Karpas-422 (cell line): ENCODE measurements at places on chromosomes 4 and X.

GRCh38 chr4:37988670-37989069, 28.5 kb downstream of the PTTG2 start:
- no peak for DNase-seq
- H3K27ac ChIP-seq: no peak overlapping the region
- no peaks in the 10 kb centered on the region for H3K4me1 ChIP-seq
- H3K27me3 ChIP-seq: no peaks in the 10 kb centered on the region

DNA sequence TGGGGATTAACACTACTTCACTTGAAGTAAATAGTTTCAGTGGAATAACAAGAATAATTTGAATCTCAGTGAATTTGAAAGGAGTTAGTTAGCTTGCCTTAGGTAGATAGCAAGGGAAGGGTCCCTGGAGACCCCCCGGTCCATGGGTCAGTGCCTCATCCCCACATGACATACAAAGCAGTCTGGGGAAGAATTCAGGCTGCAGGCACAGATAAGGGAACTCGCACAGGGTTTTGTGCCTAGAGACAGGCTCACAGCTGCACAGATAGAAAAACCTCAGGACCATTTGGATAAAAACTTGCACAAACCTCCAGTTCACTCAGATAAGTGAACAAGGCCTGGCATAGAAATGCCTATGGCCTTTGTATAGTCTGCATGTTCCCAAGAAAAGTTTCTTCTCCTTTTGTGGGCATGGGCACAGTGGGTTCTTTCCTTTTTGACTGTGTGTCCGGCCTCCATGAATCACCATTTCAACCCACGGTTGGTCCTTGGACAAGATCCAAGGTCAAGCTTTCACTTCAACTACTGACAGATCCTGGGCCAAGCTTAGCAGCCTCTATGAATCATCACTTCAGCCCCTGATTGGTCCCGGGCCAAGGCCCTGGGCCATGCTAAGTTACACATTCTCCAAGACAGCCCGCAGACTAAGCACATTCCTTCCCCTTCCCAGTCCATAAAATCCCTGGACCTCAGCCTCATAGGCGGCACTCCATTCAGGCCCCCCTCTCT, 108.3 kb upstream of the KLHL4 start:
- H3K4me1 ChIP-seq: no peaks in the 10 kb centered on the region
- no peaks in the 10 kb centered on the region for H3K36me3 ChIP-seq
- no peak for DNase-seq

DNA sequence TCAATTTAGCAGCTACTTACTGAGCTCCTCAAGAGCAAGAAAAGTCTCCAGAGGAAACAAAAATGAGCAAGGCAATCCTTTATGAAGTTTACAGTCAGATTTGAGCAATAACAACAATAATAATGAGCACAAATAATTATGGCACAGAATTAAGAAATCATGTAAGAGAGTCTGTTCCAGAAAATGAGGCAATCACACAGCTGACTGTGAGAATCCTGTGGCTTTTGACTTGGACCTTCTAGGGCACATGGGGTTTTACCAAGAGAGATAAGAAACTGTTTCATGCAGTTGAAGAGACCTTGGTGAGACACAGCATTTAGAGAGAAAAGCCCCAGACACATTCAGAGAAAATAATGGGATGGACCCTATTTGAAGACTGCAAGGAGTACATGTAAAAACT, 362.6 kb upstream of the MAGEB2 start:
- H3K4me1 ChIP-seq: no peaks in the 10 kb centered on the region
- H3K36me3 ChIP-seq: no peaks in the 10 kb centered on the region
- H3K27me3 ChIP-seq: no peaks in the 10 kb centered on the region
- H3K27ac ChIP-seq: no peak overlapping the region

GRCh38 chrX:91434351-91435168, at the start of gene PABPC5:
Gene PABPC5, plus strand, starts transcription at chrX:91434839. Its CDS starts 739 bp downstream, at chrX:91435578.
- H3K27me3 ChIP-seq: no peaks in the 10 kb centered on the region
- no peak for DNase-seq
- H3K27ac ChIP-seq: no peak within 1 kb of the TSS
- no peak within 1 kb of the TSS for H3K4me3 ChIP-seq

GRCh38 chrX:19902110-19902509, 14.7 kb upstream of the SH3KBP1 start:
- H3K36me3 ChIP-seq: no peaks in the 10 kb centered on the region
- H3K4me3 ChIP-seq: no peak overlapping the region
- H3K27me3 ChIP-seq: no peaks in the 10 kb centered on the region
- peaks cover 20% of the 10 kb centered on the region for H3K4me1 ChIP-seq
- no peak for DNase-seq
- no peak overlapping the region for H3K27ac ChIP-seq

GRCh38 chr4:127782025-127782274, 172 bp upstream of the HSPA4L start:
- H3K4me1 ChIP-seq: peaks cover 26% of the 10 kb centered on the region
- H3K27ac ChIP-seq: no peak overlapping the region
- H3K36me3 ChIP-seq: no peaks in the 10 kb centered on the region
- H3K4me3 ChIP-seq: peak overlapping the region; percentile 79
- peak; percentile 89 for DNase-seq

DNA sequence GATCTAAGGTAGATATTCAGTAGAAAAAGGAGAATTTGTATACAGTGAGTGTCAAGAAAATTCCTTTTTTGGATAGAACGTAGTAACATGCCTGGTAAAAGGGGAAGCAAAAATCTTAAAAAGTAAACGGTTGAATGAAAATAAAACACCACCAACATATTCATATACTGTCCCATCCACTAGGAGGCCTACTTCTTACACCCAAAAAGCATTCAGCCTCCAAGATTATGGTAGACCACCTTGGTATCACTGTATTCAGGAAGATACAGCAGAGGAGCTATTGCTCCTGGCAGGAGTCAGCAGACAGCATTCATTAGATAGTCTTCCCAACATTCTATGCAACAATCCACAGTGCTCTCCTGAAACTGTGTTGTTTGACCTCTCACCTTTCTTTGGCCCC, 274.6 kb upstream of the MAGEB2 start:
- H3K36me3 ChIP-seq: no peaks in the 10 kb centered on the region
- H3K4me1 ChIP-seq: no peaks in the 10 kb centered on the region
- H3K27me3 ChIP-seq: no peaks in the 10 kb centered on the region
- H3K4me3 ChIP-seq: no peak overlapping the region

- no peaks in the 10 kb centered on the region for H3K27me3 ChIP-seq
- H3K36me3 ChIP-seq: no peaks in the 10 kb centered on the region
- DNase-seq: no peak
- no peak overlapping the region for H3K27ac ChIP-seq
Observed at GRCh38 chrX:47623540-47624027, 3.9 kb upstream of the SYN1 start.

DNA sequence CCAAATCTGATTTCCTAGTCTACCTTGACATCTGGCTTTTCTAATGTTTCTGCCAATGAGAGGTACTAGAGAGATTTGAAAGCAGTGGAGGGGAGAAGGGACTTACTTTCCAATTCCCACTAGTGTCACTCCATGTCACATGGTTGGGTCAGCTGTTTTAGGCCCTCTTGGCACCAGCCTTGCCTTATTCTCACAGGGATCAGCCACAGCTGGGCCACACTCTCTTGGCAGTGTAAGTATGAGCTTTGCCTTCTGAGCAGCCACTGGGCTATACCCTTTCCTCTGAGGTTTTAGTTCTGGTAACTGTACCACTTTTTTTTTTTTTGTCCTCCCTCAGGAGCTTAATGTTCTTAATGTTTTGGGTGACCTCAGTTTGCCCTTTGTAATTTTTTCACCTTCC, 10.2 kb upstream of the ADH1C start:
- H3K4me1 ChIP-seq: no peaks in the 10 kb centered on the region
- H3K36me3 ChIP-seq: no peaks in the 10 kb centered on the region
- no peak overlapping the region for H3K4me3 ChIP-seq
- no peaks in the 10 kb centered on the region for H3K27me3 ChIP-seq

- no peaks in the 10 kb centered on the region for H3K36me3 ChIP-seq
- no peak overlapping the region for H3K4me3 ChIP-seq
- H3K27ac ChIP-seq: no peak overlapping the region
- no peak for DNase-seq
- H3K4me1 ChIP-seq: peaks cover 3% of the 10 kb centered on the region; the same call in 1 of the 2 replicates
Observed at GRCh38 chr4:132488555-132488954, 660.5 kb upstream of the PCDH10 start.

GRCh38 chrX:2595258-2595657, 94.5 kb upstream of the DHRSX start:
- no peaks in the 10 kb centered on the region for H3K27me3 ChIP-seq
- no peak overlapping the region for H3K4me3 ChIP-seq
- DNase-seq: no peak
- no peaks in the 10 kb centered on the region for H3K4me1 ChIP-seq
- H3K27ac ChIP-seq: no peak overlapping the region

DNA sequence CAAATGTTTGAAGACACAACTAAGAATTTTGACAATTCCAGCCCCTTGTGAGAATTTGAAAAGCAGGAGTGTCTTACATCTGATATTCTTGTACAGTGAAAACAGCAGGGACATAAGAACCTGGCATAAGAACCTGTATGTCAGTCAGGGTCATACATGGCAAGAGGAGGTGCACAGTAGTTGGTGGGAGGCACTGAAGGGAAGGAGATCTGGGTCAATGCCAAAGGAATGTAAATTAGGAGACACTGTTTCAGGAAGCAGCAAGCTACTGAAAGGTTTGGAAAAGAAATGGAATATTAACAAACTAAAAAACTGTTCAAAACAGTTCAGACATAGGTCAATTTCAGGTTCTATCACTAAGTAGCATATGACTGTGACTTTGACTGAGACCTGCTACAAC, 25.0 kb upstream of the SPP1 start:
- no peak overlapping the region for H3K4me3 ChIP-seq
- H3K27me3 ChIP-seq: no peaks in the 10 kb centered on the region
- peak; percentile 23 for DNase-seq
- H3K36me3 ChIP-seq: no peaks in the 10 kb centered on the region

DNA sequence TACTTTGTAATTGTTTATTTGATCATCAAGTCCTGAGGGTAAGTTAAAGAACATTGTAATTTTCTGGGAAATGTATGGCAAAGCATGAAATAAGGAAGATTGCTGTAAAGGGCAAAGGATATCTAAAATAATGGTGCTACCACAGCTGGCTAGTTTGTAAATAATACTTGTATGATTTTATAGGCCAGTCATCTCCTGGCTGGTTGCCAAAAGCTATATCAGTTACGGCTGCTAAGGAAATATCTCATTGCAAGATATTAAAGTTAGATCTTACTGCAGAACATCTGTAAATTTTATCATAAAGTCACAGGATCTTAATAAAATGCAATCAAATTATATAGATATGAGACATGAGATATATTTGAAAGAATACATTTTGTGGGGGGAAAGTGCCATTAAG, 150.8 kb upstream of the CXCL13 start:
- no peak for DNase-seq
- H3K4me3 ChIP-seq: no peak overlapping the region
- no peaks in the 10 kb centered on the region for H3K27me3 ChIP-seq
- H3K4me1 ChIP-seq: no peaks in the 10 kb centered on the region

DNA sequence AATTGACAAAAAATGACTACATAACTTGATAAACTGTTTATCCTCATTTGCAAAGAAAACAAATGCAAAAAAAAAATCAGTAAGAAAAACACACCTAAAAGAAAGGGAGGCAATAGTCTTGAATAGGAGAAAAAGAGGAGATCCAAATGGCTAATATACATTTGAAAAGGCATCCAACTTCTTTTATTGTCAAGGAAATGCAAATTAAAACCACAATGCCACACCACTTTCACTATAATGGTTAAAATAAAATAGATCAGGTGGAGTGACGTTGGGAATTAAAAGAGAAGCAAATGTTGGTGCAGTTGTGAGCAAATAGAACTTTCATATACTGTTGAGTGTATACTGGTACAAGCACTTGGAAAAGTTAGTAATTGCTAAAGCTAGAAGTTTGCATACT, 3.6 kb downstream of the DCAF4L1 start:
- no peak overlapping the region for H3K4me3 ChIP-seq
- H3K4me1 ChIP-seq: peaks cover 15% of the 10 kb centered on the region
- no peaks in the 10 kb centered on the region for H3K27me3 ChIP-seq
- no peak overlapping the region for H3K27ac ChIP-seq
- H3K36me3 ChIP-seq: no peaks in the 10 kb centered on the region
- DNase-seq: no peak

DNA sequence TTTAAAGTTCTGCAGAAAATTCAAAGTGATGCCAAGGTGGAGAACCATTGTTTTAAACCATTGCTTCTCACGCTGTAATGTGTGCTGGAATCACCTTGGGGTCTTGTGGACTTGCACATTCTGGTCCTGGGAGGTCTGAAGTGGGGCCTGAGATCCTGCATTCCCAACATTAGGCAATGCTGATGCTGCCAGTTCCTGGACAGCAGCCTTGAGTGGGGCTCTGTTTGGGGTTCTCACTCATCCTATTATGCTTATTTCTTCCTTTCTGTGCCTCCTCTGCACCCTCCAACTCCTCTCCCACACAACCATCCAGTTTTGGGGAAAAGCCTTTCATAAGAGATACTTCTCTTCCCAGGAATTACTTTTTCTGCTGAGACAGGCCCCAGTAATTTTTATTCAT, 44.2 kb upstream of the RASSF6 start:
- H3K27ac ChIP-seq: no peak overlapping the region
- no peak overlapping the region for H3K4me3 ChIP-seq
- H3K27me3 ChIP-seq: no peaks in the 10 kb centered on the region
- no peak for DNase-seq

DNA sequence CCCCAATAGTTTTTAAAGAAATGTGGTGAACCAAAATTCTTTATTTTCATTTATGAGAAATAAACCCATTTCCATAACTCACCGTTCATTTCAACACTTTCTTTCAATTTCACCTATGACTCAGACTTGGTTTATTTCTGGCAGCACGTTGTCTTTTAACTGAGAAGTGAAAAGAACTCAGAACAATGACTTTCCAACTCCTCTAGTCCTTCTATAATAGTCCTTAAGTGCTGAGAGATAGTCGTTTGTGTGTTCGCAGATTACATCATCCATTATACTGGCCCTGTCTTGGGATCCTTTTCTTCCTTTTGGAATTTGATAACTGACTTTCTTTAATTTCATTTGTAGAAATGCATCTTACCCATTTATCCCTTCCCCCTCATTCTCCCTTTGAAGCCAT, 113.6 kb downstream of the GLUD2 start:
- no peaks in the 10 kb centered on the region for H3K36me3 ChIP-seq
- H3K4me1 ChIP-seq: no peaks in the 10 kb centered on the region
- no peak overlapping the region for H3K4me3 ChIP-seq
- H3K27ac ChIP-seq: no peak overlapping the region

GRCh38 chr4:9889306-9889705, 107.9 kb downstream of the DRD5 start:
- H3K4me3 ChIP-seq: no peak overlapping the region
- DNase-seq: no peak
- no peaks in the 10 kb centered on the region for H3K36me3 ChIP-seq
- no peak overlapping the region for H3K27ac ChIP-seq
- no peaks in the 10 kb centered on the region for H3K4me1 ChIP-seq
